Stimulated activated CD4-positive, alpha-beta T cell treated with anti-CD3 and anti-CD28 coated beads, Interleukin-1b, Interleukin-23, amount 100 ng/mL, for 48 hours (primary cell): ENCODE measurements at places on chromosomes 3 and 15.
A peak's percentile ranks its signal among the peaks of the same experiment; 100 is the strongest.

GRCh38 chr15:89127054-89127702 is 38.9 kb downstream of the ABHD2 start:
- DNase-seq: peak; percentile 67

GRCh38 chr15:92705764-92706163 is 50.2 kb upstream of the FAM174B start:
- DNase-seq: no peak

DNA sequence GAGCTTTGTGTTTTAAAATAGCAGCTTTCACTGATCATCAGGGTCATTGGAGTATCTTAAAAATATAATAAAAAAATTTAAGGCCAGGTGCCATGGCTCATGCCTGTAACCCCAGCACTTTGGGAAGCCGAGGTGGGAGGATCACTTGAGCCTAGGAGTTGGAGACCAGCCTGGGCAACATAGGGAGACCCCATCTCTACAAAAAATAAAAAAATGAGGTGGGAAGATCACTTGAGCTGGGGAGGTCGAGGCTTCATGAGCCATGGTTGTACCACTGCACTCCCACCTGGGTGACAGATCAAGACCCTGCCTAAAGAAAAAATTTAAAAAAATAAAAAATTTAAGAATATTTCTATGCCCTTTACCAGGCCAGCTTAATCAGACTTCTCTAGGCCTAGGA is 1.5 kb downstream of the HMCES start:
- no peak for DNase-seq

- DNase-seq: no peak
Observed at GRCh38 chr3:196772102-196772501, 32.4 kb downstream of the PAK2 start.

- DNase-seq: peak; percentile 27
Observed at GRCh38 chr15:91942720-91943394, 89.3 kb downstream of the SLCO3A1 start.
